CD8-positive, alpha-beta memory T cell (primary cell): ENCODE measurements at places on chromosomes 6 and 20. TPM values are rescaled to one million over a fixed set of nuclear protein-coding genes. Genes with fewer than 3 reads are reported as not detected.

DNA sequence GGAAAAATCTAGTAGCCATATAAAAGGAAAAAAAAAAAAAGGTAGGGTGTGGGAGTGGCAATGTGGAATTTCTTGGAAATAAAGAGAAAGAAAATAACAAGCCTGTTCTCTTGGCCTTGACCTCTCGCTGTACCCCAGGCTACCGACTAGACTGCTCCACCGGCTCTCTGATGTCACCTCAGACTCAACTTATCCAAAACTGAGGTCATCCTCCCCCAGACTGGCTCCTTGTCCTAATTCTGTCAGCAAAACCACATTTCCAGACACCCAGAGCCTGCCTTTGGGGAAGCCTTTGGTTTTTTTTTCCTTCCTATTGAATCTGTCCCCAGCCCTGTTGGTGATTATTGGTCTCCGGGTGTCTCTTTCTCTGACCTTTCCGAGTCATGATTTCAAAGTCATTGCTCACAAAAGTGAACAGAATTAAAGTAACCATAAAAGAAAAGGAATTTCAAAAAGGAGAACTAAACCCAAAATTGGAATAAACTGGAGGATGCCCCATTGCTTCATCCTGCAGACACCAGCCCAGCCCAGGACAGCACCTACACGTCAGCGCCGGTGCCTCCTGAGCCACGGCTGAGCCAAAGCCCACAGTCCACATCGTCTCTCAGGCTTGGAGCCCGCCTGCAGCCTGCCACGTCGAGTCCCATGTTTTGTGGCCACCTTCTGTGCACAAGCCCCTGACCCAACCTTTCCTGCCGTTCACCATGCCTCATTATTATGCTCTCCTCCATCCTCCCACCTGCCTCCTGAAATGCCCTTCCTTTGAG lies 170.7 kb downstream of the MYLK4 start:
- DNase-seq: no peak

DNA sequence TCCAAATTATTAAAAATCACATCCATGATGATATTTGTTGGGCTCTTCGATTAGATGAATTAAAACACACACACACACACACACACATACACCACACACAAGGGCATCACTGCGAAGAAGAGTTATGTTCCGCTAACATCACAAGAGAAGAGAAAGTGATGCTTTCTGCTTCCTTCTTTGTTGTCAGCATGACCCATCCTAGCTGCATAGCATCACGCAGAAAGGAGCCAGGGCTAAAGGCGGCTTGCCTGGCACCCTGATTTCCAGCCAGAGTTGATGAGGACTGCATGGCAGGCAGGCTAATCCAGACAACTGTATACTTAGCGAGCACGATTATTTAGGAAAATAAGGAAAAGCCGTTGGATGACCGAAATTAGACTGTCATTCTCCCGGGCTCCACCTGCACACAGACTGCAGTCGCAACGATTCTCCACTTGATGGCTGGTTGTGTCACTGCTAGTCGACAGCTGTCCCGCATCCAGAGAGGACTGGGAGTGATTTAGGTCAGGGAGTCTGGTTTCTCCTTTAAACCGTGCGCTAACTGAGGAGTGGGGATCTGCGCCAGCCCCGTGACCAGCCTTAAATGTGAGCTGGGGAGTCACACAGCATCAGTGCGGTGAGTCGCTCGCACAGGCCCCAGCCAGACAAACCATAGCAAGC lies 70.6 kb upstream of the SOX4 start:
- DNase-seq: no peak

- DNase-seq: no peak
Observed at GRCh38 chr20:44402391-44403193, 47.1 kb downstream of the HNF4A start.

DNA sequence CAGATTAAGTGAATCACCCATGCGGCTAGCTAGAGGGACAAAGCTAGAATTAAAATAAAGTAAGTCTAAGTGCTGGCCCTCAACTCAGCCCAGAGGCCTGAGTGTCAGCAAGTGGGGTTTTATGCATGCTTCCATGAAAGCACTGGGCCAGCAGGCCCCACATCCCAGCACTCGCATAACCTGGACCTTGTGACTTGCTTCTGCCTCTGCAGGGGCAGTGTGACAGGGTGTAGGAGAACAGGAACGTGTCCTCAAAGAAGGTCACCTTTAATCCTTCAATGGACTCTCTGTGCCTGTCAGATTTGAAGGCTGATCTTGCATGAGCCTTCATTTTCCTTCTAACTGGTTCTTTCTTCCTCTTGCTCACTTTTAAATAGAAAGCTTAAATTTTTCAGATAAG lies 183.4 kb downstream of the ALDH8A1 start:
- no peak for DNase-seq

DNA sequence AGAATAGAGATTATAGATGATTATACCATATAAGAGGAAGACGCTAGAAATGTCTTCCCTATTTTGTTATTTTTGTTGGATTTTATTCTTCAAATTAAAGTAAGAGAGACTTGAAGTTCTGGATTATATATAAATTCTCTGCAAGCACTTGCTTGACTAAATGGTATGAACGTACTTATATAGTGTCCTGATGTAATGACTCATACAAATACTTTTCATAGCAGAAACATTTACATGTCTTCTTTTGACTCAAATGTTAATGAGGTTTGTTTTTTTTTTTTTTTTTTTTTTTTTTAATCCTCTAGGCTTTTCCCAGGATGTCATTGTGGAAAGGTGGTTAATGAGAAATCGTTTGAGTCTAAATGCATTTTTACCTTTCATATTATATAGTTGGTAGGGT lies 55.0 kb downstream of the PDE7B start:
- no peak for DNase-seq

DNA sequence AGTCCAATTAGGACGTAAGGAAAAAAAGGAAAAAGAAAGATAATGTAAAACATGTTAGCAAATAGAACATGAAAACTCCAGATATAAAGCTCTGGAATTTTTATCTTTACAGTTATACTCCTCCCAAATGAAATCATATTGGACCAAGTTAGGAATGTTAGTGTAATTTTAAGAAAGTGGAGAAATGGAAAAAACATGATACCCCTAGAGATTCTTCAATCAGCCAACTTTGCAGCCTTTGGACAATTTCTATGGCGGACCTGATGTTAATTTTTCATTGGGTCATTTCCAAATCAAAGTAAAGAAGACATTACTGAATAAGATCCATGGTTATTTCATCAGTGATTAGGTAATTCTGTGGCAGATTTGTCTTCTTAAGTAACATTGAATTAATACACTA lies 748.7 kb downstream of the RFPL4B start:
- no peak for DNase-seq

DNA sequence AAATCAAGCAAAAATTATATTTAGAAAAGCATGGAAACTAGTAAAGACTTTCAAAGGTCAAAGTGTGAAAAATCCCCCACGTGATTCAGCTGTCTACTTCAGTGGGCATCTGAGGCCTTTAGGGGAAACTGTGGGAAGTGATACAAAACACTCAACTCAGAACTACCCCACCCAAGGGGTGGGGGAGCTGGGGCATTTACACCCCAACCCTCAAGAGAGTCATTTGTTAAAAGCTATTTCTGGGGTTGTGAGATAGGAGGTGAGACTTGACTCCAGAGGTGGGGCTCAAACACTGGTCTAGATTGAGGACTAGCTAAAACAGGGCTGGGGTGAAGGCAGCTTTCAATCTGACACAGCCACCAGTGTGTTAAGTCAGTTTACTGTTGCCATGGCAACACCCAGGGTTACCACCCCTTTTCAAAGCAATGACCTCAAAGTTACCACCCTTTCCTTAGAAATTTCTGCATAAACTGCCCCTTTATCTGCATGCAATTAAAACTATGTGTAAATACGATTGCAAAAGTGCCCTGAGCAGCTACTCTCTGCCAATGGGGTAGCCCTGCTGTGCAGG lies 9.9 kb upstream of the GTSF1L start:
- DNase-seq: no peak

GRCh38 chr20:35436177-35436573 lies 1.9 kb downstream of the GDF5 start:
- no peak for DNase-seq

- no peak for DNase-seq
Observed at GRCh38 chr6:23395381-23395780, 730.6 kb upstream of the NRSN1 start.

DNA sequence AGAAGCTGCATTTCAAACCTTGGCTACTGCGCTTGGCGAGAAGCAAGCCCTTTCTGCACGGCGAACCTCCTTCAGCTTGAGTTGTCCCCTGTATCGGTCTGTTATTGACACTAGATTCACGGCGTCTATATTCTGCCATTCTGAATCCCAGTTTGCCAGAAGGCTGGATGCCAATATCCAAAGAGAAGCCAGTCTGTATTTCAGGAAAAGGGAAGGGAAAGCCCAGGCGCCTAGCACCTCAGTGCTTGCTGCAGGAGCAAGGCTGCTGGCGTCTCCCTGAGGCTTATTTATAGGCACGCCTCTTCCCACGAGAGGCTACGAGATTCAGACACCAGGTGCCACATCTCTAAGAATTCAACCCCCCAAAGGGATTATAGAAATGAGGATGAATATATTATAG lies 89.6 kb upstream of the CDH4 start:
- DNase-seq: no peak

DNA sequence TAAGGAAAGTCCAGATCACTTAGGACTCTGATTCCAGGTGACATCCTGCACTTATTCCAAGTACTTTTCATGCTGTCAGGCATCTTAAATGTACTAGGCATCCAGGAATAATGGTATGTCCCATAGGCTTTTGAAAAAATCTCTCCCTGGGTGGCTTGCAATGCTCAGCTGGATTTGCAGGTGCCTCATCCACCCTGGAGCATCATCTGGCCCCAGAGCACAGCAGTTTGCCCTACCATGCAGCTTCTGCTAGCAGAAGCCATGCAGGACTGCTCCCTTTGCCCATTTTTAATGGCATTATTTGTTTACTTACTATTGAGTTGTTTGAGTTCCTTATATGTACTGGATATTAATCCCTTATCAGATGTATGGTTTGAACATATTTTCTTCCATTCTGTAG lies 45.2 kb downstream of the DZANK1 start:
- DNase-seq: no peak

DNA sequence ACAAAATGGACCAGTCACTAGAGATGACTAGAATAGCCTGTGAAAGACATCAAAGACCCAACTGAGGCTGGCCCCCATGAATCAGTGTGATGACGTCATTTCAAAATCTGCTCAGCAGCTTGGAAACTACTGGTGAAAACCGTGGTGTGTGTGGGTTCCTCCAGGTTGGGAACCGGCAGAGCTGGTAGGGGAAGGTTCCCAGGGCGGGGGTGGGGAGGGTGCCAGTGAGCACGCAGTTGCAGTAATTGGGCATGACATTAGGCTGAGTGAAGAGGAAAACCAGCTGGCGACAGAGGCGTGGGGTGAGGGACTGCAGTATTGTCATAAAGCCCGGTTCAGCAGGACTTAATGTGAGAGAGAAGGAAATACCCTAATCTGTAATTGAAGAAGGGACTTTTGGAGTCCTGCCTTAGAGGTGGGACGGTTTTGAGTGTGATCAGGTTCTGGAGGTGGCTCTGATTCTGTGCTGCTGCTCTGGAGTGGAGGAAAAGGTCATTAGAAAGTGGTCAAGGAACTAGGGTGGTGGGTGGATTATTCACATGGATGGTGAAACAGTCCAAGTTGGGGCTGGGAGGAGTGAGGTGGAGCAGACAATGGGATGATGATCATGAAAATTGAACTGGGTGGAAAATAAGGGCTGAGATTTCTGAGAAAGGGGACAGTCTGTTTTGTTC lies 52.0 kb upstream of the MTHFD1L start:
- no peak for DNase-seq

GRCh38 chr6:78533426-78533825 lies 333.9 kb upstream of the IRAK1BP1 start:
- DNase-seq: no peak

The TTK gene
- total RNA-seq: 19.4 TPM
